Activated CD8-positive, alpha-beta memory T cell treated with anti-CD3 and anti-CD28 coated beads for 4 hours (primary cell): ENCODE measurements at places on chromosomes 1 and 21.

DNA sequence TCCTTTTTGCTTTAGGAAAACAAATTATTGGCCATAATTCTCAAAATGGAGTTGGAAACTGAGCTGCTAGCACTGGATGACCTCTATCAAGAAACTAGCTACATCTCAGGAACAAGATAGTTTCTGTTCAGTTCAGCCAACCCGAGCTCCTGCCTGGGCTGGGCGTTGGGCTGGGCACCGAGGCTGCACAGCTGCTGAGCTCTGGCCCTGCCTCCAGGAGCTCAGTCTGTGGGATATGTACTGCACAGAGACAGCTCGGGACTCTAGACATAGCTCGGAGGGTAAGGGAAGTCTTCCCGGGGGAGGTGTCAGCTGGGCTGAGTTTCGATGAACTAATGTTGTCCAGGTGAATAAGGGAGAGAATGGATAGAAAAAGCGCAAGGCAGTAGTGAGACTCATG, 24.5 kb upstream of the SLC1A7 start:
- DNase-seq: no peak

GRCh38 chr1:30807318-30808066, 49.9 kb upstream of the LAPTM5 start:
- DNase-seq: no peak

GRCh38 chr1:160631983-160632625, 14.7 kb downstream of the SLAMF1 start:
- DNase-seq: no peak

- DNase-seq: no peak
Observed at GRCh38 chr1:78586572-78586971, 33.7 kb upstream of the IFI44L start.

DNA sequence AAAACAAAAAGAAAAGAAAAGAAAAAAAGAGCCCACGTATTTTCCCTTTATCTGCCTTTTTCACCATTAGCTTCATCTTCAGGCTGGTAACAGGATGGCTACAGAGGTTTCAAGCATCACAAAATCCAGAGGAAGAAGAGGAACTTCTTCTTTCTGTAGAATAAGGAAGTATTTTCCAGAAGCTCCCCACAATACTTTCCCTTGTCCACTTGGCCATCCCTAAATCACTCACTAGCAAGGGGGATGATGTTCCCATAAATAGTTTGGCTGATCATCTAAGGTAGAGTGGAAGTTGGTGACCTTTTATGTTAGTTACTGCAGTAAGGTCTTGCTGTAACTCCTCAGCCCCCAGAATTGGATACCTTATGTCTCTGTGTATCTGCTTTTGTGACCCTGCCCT, 45.1 kb upstream of the RNF11 start:
- DNase-seq: no peak

DNA sequence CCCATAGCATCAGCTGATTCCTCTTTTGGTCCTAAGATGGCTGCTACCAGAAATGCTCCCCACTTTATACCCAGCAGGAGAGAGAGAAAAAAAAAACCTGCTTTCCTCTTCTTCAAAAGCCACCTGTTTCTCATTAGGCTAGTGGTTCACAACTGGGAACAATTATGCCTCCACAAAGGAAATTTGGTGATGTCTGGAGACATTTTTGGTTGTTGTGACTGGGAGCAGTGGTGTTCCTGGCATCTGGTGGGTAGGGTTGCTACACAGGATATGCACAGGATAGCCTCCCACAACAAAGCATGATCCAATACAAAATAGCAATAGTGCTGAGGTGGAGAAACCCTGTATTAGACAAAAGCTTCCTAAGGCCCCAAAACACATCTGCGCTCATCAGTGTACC, 38.5 kb upstream of the SGIP1 start:
- no peak for DNase-seq

DNA sequence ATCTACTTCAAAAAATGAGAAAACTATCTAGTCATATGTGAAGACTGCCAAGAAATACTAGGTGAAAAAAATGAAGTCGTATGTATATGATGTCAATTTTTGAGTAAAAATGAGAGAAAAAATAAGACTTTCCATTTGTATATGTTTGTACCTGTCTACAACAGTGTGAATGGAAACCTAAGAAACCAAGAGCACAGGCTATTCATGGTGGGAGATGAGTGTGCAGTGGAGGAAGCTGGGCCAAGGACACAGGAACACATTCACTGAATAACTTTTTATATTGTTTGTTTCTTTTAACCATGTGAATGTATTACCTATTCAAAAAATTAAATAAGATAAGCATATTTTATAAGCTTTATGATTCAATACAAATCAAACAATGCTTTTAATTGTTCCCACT, 67.0 kb downstream of the ERO1B start:
- DNase-seq: no peak
